ENCODE measurements at places on chromosomes 7 and 10.

- no peak for DNase-seq
Measured at GRCh38 chr10:96622013-96622787, 35.4 kb upstream of the TM9SF3 start.

DNA sequence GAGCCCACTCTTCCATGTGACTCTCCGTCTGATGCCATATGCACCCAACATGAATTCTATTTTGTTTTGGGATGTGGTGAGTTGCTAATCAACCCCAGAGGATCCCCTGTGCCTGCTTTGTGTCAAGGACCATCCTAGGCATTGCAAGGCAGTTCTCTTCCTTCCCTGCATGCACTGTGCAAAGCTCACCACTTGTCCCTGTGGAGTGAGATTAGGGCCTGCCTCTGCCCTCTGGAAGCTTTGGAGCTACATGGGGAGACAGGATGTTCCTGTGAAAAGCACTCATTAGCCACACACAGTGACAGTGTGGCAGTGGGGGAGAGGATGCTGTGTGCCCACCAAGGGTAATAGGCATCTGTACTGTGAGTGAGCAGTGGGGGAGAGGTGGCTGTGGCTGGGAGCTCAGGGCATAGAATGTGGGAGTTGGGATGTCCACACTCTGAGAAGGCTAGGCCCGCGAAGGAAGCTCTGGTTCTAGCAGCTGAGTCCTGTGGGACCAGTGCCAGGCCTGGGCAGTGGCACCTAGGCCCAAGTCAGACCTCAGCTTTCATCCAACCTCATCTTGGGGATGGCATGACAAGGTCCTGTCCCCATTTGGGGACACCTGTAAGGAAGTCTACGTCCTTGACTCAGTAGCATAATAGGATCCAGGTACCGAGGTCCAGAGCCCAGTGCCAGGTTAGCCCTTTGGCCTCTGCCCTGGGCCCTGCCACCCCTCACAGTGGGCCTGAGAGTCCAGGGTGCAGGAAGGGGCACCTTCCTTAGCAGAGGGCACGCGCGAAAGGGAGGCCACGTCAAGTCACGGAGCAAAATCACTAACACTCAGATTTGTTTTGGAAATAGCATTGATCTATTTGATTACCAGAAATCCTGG, 6.6 kb downstream of the ADRA2A start:
- no peak for DNase-seq

- peak; percentile 38 for DNase-seq
Measured at GRCh38 chr7:131007439-131008330, 273.7 kb upstream of the KLF14 start.

DNA sequence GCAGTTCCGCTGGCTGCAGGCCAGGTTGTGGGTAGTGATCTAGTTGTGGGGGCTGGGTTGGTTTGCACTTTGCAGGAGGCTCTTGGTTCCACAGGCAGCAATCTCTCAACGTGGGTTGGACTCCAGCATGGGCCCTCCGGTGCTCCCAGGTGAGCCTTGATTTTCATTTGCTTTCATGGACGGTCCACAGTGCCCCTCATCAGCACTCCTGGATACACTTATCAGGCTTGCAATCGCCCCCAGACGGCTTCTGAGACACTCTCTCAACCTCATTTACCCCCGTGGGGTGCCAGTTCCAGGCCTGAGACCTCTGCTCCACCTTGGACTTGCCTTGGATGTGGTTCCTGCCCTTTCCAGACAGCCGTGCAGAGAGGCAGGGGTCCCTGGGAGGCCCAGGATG, 31.3 kb upstream of the ZNF273 start:
- no peak for DNase-seq

GRCh38 chr10:84198206-84198915, 4.0 kb downstream of the CDHR1 start:
- no peak for DNase-seq

GRCh38 chr7:155578016-155578415, 31.7 kb upstream of the CNPY1 start:
- no peak for DNase-seq

DNA sequence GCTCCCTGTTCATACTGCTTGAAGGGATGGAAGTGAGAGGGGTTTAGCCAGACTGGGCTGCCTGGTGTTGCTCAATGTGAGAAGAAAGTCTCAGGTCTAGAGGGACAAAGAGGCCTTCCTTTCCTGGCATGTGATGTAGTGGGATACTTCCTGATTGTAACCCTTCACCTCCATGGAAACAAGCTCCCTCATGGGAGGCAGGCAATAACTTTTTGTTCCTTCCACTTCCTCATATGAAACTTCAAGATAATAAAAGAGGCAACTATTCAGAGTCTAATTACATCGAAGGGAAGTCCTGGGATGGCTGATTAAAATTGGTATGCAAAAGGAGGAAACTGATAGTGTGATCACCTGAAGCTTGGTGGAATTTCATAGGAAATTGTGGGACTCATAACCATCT, 84.1 kb upstream of the ETV1 start:
- DNase-seq: no peak

DNA sequence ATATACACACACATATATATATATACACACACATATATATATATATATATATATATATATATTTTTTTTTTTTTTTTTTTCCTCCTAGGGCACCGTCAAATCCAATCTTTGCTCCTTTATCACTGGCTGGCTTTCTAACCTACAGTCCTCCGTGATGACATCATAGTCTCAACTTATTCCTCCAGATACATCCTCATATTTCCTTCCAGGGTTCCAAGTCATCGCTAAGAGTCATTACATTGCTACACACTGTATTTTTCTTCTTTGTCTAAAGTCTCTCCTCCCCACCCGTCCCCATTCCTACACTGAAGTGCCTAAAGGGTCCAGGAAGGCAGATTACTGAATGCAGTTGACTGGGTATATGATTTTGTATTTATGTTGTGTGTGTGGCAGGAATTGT, 1.1 kb upstream of the FAM200A start:
- DNase-seq: no peak

DNA sequence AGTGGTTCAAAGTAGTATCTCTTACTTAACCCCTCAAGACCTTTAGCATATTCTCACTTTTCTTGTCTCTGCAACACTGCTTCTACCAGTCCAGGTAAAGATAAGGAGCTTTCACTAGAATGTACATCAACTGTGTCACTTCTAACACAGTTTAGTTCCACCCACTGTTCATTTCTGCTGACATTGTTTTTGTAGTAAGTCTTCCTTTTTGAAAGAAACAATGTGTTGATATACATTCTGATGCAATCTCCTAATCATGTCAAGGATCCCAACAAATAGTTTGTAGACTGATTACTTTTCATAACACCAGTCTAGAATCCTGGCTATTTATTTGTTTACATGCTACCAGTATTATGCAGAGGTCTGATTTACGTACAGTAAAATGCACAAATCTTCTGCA, 47.5 kb downstream of the CCSER2 start:
- DNase-seq: no peak

DNA sequence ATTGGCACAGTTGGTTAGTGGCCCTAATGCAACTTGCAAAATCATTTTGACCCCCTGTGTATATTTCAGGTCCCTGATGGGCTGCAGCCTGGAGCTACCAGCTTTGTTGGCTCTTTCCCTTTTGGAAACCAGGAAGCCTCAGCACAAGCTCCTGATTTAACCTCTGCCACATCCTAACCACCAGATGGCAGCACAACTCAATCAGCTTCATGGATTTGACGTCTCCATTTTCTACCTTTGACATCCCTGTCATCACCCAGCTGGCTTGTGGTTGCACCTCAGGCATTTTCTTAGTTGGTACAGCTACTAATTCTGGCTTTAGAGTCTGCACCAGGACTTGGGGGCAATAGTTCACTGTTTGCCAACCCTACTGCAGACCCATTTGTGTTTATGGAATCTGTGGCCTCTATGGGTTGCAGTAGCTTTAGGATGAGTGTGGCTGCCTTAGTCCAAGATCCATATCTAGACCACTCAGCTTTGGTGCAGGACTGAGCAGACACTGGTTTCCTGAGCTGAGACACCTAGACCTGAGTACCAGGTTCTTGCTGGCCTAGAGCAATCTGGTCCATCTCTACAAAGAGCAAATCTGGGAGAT, 456.2 kb downstream of the REEP3 start:
- DNase-seq: peak; percentile 68

- DNase-seq: no peak
Measured at GRCh38 chr7:87100326-87100725, 40.9 kb upstream of the ELAPOR2 start.

GRCh38 chr7:74337926-74338325, 48.7 kb downstream of the CLIP2 start:
- no peak for DNase-seq

DNA sequence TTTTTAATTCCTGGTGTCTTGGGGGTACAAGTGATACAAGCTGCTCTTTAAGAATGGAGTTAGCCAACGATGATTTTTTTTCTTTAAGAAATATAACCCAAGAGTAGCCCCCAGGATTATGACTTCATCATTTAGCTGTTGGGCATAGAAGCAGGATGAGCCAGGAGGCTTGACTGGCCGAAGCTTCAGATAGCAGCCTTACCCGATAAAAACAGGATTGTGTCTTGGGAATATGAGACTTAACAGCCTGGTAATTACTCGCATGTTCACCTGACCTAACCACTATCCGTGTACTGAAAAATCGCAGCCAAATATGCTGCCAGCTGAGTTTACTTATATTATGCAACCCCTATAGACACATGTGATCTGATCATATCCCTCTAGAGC, 346.0 kb upstream of the BMPER start:
- DNase-seq: no peak

DNA sequence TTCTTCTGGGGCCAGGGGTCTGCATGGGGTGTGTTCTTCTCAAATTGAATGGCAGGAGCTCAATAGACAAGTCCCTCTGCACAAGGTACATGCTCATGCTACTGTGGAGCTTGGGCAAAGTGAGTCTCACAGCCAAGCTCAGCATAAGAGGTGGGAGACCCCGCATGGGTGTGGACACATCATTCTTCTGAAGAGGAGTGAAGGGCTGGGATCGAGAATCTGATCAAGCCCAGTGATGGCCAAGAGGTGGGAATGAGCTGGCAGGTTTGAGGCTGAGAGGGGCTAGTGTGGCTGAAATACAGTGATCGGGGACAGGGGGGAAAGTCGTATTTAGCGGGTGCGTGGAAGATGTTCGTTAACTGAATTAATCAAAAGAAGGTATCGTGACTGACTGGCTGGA, 32.6 kb downstream of the CDH23 start:
- DNase-seq: no peak

GRCh38 chr10:69065406-69066361, 22.2 kb upstream of the SRGN start:
- peak; percentile 72 for DNase-seq
